RPMI8226 (cell line): ENCODE measurements at places on chromosomes 1 and 21.

- no peak for DNase-seq
Measured at GRCh38 chr1:221862971-221863370, 121.1 kb upstream of the DUSP10 start.

DNA sequence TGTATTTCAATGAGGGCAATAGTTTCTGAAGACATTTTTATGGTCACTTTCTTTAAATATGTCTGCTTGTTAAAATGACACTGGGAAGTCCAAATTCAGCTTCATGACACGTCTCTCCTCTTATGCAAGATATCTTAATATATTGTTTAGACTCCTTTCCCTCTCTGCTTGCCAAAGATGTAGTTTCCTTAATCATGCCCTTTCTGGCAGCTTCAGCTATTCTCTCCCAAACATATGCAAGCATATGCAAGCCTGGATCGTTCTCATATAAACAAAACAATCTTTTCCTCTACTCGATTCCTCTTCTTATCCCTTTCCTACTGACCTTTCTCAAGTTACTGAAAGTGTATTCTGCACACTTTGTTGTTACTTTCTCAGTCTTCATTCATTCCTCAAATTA lies 372.2 kb downstream of the PTBP2 start:
- DNase-seq = no peak

- DNase-seq = no peak
Measured at GRCh38 chr1:67004176-67004575, 49.8 kb downstream of the SLC35D1 start.

GRCh38 chr1:42931911-42932422 lies 26.7 kb downstream of the SLC2A1 start:
- no peak for DNase-seq

GRCh38 chr1:159756397-159756796 lies 24.4 kb upstream of the DUSP23 start:
- DNase-seq = no peak

DNA sequence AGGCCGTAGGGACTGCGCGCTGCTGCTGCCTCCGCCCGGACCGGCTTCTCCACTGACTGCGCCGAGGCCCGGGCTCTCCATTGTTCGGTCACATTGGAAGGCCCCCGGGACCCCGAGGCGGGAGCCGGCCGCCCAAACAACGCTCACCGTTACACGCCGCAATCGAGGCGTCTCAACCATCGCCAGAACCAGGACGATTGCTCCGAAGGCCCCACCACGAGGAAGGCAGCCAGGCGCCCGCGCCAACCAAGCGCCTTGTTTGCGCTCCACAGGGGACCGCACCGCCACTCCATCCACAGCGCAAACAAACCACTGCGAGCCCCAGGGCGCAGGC lies 595 bp downstream of the GLUL start:
- no peak for DNase-seq

- no peak for DNase-seq
Measured at GRCh38 chr1:89462250-89462649, 62.4 kb upstream of the LRRC8B start.

DNA sequence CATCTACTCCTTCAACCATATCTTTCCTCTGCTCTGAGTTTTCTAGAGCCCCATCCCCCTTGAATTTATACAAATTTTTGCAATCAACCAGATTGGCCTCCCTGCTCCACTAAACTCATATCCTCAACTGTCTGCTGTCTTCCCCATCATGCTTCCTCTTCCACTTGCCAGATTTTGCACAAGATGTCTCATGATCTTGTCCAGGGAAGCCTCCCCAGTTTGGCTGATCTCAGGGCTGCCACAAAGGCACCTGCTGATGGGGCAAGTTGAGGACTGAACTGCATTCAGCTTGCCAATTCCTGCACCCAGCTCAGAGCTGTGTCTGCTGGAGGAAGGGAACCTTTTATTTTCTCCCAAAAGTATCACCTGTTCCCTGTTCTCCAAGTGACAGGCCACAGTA lies 3.9 kb upstream of the KCNJ9 start:
- peak; percentile 41 for DNase-seq

DNA sequence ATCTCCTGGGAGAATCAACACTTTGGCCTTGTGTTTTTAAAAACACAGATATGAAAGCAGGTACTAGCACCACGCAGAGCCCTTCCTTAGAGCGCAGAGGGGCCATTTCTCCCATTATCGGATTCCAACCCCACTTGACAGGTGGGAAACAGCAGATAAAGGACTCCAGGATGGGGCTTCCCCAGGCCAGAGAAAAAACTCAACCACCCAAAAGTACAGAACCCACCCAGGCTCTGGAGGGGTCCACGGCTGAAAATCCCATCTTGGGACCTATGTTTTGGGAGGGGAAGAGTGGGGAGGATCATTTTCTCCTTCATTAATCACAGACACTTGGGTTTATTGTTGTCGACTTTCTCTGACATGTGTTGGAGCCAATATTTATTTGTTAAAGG lies 27.1 kb upstream of the COL18A1 start:
- no peak for DNase-seq
